ENCODE measurements at places on chromosomes 13 and 19.

DNA sequence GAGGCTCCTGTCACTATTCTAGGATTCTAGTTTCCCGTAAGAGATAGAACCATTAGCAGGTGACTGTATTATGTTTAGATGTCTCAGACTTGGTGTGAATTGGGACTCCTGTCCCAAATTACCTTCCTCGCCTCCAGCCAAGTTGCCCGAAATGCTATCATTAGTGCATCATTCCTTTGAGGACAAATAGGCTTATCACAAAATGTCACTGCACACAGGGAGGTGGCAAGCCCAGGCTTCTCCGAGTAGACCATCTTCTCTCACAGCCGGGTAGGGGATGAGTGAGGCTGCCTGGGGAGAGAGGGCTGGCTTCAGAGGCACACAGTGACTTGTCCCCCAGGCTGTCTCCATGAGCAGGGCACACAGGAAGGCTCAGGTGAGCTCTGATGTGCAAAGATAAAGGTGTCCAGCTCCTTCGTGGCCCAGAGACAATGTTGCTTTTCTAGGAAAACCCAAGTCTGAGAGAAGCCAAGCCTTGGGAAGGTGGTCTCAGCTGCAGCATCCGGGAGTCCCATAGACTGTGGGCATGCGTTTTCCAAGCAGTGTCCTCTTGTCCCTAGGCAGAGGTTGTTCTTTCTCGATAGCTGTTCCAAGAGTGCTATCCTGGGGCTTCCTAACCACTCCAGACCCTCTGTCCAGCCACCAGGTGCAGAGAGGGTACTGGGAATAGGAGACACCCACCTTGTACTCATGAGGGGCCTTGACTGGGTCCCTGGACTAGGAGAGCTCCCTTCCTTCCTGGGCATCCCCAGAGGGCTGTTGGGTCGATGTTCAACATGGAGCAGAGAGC is 163.1 kb upstream of the TSHZ3 start:
- DNase-seq = no peak

DNA sequence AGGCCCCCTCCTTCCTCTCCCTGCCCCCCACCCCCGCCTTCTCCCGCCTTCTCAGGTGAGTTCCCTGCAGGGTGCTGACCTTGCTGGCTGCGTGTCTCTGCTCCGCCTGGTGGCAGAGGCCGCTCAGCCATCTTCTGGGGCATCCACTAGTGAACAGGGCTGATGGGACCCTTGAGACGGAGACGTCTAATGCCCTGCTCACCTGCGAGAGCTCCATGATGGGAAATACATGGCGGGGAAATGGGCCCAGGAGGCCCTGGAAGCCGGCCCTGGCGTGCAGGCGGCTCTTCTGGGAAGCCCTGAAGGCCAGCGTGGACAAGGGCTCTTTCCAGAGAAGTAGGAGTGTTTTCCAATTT is 15.2 kb upstream of the F7 start:
- no peak for DNase-seq

- DNase-seq = no peak
Observed at GRCh38 chr13:107969546-107969945, 245.8 kb downstream of the LIG4 start.

GRCh38 chr13:31530922-31531321 is 208.4 kb upstream of the RXFP2 start:
- no peak for DNase-seq

GRCh38 chr13:42348576-42348975 is 76.6 kb downstream of the AKAP11 start:
- no peak for DNase-seq

DNA sequence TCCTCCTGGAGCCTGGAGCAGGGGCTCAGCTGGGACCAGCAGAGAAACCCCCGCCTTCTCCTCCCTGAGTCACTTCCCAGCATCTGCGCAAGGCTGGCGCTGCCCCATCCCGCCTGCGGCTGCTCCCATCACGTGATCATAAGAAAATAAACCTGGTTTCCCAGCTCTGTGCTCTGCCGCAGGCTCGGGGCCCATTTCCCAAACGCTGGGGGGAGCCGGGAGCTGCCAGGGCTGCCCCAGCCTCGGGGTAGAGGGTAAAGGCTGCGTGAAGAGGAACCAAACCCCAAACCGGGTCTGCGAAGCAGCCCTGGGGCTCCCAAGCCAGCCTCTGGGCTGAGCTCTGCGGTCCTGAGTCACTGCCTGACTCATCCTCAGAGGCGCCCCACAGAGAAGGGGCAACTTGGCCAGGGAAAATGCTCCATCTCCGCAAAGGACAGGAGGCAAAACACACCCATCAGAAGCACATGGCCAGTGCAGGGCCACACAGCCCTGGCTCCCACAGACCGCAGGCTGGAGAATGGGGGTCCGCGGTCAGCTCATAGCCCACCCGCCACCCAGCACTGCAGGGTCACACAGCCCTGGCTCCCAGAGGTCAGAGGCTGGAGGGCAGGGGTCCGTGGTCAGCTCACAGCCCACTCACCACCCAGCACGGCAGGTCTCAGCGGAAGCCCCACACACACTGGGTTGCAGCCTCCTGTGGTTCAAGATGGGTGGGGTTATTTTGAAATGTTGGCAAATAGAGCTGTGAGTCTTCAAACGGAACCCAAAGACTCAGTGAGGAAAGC is 67.1 kb downstream of the RASA3 start:
- peak; percentile 84 for DNase-seq

- no peak for DNase-seq
Observed at GRCh38 chr19:29871143-29871542, 59.4 kb downstream of the CCNE1 start.

DNA sequence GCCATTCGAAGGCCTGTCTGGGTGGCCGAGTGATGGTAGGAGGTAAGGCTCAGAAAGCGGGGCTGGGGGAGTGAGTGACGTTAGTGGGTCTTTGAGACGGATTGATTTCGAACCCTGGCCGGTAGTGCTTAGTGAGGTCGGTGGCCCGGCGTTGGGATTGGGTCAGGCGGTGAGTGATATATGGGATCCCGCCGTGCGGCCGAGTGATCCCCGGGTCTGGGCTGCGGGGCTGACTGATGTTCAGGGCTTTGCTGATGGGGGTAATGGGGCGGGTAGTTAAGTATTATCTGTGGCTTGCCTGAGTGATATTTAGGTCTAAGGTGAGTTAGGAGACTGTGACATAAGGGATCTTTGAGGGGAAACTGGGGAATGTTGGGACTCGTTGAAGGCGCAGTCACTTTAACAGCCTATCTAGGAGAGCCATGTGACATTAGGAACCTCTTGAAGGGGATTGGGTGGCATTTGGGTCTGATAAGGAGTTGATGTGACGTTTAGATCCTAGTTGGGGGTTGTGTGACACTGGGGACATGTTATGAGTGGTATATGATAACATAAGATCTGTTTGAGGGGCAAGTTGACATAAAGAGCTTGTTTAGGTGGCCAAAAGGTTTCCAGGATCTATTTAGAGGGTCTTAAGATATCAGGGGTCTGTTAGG is 543 bp downstream of the PSMC4 start:
- no peak for DNase-seq

GRCh38 chr19:18385675-18386542 is at the start of gene GDF15:
GDF15 (plus strand) TSS chr19:18386158; CDS start chr19:18386190, 32 bp downstream.
- no peak for DNase-seq

DNA sequence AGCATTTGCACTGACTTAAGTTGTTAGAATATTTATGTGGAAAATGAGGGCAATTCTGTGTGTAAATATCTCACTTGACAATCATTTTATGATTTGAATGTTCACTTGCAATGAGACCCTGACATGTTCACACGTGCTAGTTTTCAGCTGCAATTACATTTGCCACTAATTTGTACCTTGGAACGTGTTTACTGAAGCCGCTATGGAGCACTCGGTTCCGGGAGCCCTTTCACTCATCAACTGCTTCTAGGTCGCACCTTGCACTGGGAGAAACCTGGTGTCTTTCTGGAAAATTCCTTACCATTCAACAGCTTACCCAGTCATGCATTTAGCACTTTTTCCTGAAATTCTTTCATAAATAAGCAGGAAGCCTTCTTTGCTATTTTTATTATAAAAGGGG is 229.6 kb downstream of the ZIC5 start:
- DNase-seq = no peak

GRCh38 chr19:54532528-54532927 is 29.9 kb downstream of the LAIR2 start:
- peak; percentile 29 for DNase-seq

GRCh38 chr19:39381910-39382611 is 8.8 kb downstream of the PAF1 start:
- no peak for DNase-seq
